ENCODE measurements at places on chromosomes 4 and X. TPM values are rescaled to one million over a fixed set of nuclear protein-coding genes. Genes with fewer than 3 reads are reported as not detected.

Gene FOXO4
- total RNA-seq: 74.6 TPM

Gene UGT2B7
- total RNA-seq: 5.2 TPM

Gene WNK3
- total RNA-seq: 0.27 TPM

Gene GC
- total RNA-seq: 0.29 TPM

Gene SRPK3
- 4.6 TPM for total RNA-seq

Gene MFSD8
- 27.9 TPM for total RNA-seq

Gene NHS
- 1.8 TPM for total RNA-seq

Gene PDE6B
- 1.0 TPM for total RNA-seq

Data from mucosa of descending colon (tissue), 3 donors.